ENCODE measurements at places on chromosomes 12 and 14.

- DNase-seq: no peak
Measured at GRCh38 chr12:1282670-1283315, 291.8 kb downstream of the ERC1 start.

GRCh38 chr12:5309654-5310053 is 122.3 kb upstream of the NTF3 start:
- DNase-seq: no peak

- no peak for DNase-seq
Measured at GRCh38 chr14:92435154-92435553, 78.4 kb upstream of the RIN3 start.

GRCh38 chr14:76237349-76237990 is 85.7 kb downstream of the GPATCH2L start:
- DNase-seq: no peak

- DNase-seq: no peak
Measured at GRCh38 chr12:304805-305204, 42.2 kb upstream of the SLC6A13 start.

DNA sequence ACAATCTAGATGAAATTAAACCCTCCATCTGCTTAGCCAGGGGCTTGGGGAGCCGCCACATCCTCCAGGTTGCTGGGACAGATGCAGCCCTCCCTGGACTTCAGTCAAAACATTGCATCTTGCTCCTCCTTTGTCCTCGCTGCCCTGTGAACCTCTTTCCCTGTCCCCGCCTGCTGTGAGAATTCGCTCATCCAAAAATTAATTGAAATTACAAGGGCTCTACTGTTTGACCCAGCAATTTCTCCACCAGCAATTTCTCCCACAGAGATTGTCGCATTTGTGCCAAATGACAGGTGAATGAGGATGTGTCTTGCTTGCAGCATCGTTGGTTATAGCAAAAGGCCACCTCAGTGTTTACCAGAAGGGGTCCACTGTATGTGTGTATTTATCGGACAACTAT is 5.0 kb upstream of the POP5 start:
- DNase-seq: no peak

GRCh38 chr12:50564237-50564947 is 59.6 kb downstream of the DIP2B start:
- DNase-seq: no peak

- DNase-seq: no peak
Measured at GRCh38 chr14:22887990-22888378, 5.0 kb downstream of the REM2 start.

- no peak for DNase-seq
Measured at GRCh38 chr12:69046363-69046762, 113.4 kb upstream of the CPM start.

DNA sequence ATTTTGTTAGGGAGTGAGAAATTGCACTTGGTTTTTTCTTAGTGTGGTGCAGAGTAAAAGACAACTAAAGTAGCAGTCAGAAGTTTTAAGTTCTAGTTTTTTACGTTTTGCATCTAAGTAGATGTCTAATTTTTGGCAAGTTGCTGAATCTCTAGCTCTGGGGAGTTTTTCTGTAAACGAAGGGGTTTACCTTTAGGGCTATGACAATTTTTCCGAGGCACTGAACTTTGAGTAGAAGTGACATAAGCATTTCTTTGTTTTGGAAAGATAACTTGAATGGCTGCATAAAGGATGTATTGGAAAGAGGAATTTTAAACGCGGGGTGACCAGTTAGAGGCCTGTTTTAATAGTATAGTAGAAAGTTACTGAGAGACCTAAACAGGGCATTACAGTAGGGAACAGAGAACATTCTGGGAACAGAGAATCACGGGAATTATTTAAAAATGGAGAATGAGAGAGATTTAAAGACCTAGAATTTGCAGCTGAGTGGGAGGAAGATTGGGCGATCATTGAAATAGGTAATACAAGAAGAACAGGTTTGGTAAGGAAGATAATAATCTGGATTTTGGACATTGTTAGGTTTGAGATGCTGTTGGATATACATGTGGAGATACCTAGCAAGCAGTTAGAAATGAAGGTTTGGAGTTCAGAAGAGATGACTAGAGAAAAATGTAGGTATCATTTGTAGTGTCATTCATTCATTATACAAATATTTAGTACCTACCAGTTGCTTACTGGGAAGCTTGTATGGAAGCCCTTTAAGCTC is 1.2 kb downstream of the ZNF410 start:
- DNase-seq: no peak

GRCh38 chr12:111494676-111495075 is 89.0 kb downstream of the SH2B3 start:
- DNase-seq: no peak

- DNase-seq: peak; percentile 42
Measured at GRCh38 chr12:52121824-52122539, 42.5 kb downstream of the SMIM41 start.

DNA sequence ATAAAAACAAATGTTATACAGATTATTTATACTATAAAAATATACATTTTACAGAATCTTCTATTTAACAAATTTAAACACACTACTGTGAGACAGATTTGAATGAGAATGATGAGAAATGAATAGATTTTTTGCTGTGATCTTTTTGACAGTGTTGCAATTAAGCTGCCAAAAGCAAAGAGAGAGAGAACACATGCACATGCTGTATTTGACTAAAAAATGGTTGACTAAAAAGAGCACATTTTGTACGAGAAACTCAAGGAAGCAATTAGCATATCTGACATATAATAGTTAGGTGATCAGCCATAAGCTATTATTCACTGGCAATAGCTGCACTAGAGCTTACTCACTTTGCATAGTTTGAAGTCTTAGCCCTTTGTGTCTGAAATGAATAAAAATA is 115.8 kb downstream of the SYT10 start:
- DNase-seq: no peak

DNA sequence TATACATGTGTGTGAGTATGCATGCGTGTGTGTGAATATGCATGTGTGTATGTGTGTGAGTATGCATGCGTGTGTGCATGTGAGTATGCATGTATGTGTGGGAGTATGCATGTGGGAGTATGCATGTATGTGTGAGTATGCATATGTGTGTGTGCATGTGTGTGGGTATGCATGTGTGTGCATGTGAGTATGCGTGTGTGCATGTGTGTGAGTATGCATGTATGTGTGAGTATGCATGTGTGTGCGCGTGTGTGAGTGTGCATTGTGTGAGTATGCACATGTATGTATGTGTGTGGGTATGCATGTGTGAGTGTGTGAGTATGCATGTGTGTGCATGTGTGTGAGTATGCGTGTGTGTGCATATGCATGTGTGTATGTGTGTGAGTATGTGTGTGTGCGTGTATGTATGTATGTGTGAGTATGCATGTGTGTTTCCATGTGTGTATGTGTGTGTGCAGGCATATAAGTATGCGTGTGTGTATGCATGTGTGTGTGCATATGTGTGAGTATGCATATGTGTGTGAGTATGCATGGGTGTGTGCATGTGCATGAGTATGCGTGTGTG is 97.9 kb upstream of the MED13L start:
- no peak for DNase-seq

- DNase-seq: no peak
Measured at GRCh38 chr12:26264215-26264838, 69.0 kb downstream of the SSPN start.

GRCh38 chr12:105850103-105850968 is 288.4 kb downstream of the NUAK1 start:
- DNase-seq: no peak

GRCh38 chr12:103386451-103386850 is 109.3 kb downstream of the C12orf42 start:
- DNase-seq: no peak

DNA sequence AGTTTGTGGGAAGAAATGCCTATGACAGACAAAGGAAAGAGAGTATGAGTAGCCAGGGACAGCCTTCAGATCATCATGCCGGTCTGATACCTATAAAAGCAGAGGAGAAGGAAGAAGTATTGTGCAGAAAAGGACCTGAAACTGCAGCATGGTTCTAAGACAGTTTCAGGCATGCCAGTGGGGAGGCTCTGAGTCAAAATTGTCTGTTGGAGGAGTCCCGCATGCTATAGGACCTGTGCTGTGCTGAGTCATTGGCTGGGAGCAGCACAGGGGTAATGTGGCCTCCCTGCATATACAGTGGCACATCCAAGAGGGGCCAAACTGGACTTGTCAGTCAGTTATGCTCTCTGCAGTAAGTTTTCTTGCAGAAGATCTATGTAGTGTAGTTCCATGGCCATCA is 40.7 kb downstream of the NEUROD4 start:
- peak; percentile 21 for DNase-seq

DNA sequence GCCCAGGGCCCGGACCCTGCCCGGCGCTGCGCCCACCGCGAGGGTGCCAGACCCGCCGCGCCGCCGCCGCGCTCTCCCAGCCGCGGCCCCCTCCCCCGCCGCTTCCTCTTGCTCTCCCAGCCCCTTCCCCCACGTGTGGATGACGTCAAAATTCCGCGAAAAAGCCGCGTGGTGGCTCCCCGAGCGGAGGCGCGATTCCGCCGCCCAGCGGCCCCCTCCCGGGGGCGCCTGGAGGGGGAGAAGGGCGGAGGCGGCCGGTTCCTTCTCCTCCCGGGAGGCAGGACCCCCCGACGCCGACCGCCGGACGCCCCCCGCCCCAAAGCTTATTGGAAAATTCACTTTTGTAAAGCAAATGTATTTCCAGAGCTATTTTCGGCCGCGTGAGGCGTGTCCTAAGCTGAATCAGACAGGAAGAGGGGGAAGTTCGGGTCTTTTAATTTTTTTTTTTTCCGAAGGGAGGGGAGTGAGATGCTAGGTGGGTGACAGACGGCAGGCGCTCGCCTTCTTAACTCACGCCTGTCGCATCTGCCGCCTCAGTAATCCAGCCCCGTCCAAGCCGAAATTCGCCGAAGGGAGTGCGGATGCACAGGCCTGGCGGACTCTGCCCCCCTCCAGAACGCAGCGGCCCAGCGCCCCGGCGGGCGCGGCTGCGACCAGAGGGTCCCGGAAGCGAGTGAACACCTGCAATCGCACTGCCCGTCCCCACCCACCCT is 4.1 kb upstream of the CCND2 start:
- DNase-seq: peak; percentile 91

DNA sequence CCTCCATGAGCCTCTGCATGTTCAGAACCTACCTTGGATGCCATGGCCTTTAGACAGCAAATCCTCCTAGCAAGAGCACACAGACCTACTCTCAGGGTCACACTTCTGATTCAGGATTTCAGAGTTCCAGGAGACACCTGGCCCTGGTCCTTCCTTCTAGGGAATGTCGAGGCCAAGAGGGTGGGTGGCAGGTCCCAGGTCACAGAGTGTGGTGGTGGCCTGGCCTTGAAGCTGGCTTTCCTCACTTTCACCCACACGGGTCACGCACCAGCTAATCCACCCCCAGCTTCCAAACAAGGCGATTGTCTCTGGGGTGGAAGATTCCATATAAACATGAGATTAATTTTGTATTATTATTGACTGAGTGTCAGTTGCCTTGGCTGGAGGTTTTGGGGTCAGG is 328.3 kb upstream of the RTL1 start:
- DNase-seq: no peak

GRCh38 chr14:51834240-51834639 is 26.2 kb upstream of the GNG2 start:
- no peak for DNase-seq

DNA sequence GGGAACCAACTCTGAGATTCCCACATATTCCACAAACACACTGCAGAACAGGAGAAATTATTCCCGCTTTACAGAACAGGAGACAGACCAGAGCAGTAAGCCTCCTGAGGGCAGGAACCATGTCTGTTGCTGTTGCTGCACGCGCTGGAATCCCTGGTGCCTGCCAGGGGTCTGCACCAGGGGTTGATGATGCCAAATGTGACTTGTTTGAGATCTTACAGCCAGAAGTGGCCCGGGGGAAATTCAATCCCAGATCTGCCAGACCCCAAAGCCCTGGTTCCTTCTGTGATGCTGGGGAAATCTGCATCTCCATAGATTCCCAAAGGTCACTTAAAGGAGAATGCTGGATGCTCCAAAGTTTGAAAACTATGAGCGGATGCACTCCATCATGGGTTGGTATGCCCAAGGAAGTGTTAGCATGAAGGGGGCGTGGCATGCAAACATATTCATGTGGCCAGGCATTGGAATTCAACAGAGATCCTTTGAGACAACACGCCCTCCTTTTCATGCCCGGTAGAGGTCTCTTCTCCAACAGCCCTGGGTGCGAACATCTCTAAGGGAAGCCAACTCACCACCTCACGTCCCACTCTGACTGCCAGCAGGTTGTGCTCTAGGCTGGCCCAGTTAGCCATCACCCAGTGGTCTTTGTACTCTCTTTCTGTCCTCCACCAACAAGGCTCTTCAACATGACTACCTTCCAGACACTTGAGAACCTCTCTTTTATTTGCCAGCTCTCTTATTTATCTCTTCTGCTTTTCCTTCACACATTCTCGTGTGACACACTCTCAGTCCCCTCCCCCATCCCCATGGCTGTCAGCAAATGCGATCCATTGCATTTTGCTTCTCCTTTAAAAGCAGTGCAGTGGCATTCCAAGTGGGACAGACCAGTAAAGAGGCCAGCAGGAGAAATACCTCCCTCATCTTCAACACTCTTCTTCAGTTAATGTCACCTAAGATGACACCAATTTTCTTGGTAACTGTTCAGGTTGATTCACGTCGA is 131.3 kb downstream of the ZFP36L1 start:
- DNase-seq: no peak

DNA sequence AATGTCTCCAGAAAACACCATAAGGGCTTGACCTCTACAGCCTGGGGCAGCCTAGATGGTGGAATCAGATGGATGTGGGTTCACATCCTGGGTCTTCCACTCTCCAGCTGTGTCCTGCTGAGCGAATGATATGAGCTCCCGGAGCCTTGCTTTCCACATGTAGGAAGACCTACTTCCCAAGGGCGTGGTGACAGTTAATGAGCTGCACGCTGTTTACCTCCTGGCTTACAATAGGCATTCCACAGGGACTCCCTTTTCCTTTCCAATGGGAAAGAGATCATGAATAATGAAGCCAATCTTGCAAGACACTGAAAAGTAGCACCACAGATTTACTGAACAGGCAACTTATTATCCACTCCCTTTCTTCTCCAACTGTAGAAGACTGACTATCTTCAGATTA is 46.1 kb downstream of the TMTC1 start:
- no peak for DNase-seq

- DNase-seq: no peak
Measured at GRCh38 chr14:56630707-56631106, 51.1 kb downstream of the TMEM260 start.

DNA sequence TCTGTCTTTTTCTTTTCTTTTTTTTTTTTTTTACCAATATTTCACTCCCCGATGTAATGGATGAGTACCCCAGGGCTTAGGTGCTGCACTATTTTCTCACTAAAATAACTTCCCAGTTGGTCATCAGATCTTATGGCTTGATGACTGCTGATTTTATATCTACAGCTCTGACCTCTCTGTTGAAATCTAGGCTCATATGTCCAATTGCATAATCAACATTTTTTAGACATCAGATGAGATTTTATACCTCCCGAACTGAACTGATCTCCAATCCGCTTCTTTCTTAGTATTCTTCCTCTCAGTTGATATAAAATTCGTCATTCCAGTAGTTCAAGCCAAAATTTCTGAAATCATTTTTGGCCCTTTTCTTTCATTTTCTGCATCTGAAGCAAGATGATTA is 1236.5 kb downstream of the SLC16A7 start:
- DNase-seq: no peak
